ENCODE measurements at places on chromosomes 3 and 15.
A peak's percentile ranks its signal among the peaks of the same experiment; 100 is the strongest.

DNA sequence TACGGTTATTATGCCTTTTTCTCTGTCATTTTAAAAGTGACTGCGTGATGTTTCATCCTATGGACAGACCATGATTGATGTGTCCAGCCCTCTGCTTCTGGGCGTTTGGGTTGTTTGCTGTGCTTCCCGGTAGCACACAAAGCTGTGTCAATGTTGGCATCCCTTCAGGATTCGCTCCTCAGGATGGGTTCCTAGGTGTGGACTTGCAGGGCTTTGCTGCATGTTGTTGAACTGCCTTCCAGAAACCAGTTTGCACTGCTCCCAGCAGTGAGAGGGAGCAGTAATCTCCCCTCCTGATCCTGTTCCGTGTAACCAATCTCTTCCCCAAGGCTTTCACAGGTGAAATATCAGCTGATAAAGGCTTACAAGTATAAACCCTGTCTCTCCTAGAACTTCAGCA lies 787 bp downstream of the TRPM1 start:
- no peak for DNase-seq

DNA sequence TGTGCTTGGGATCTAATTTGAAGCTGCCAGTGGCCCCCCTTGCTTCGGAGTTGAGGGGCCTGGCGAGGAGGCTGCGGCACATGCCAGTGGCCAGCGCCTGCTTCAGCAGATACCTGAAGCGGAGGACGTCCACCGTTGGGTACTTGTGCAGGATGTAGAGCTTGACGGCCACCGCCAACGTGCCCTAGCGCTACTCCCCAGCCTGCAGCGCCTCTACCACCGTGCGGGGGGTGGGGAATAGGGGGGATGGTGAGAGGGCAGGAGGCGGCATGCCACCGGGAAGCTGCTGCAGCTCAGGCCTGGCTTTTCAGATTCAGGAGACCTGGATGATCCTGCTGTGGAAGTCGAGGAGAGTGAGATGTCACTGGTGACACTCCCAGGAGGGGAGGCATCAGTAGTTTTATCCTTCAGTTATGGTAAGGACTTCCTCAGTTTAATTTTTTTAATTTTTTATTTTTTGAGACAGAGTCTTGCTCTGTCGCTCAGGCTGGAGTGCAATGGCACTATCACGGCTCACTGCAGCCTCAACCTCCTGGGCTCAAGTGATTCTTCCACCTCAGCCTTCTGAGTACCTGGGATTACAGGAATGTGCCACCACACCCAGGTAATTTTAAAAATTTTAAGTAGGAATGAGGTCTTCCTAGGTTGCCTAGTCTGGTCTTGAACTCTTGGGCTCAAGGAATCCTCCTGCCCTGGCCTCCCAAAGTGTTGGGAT lies 150.6 kb upstream of the FRMD4B start:
- no peak for DNase-seq

DNA sequence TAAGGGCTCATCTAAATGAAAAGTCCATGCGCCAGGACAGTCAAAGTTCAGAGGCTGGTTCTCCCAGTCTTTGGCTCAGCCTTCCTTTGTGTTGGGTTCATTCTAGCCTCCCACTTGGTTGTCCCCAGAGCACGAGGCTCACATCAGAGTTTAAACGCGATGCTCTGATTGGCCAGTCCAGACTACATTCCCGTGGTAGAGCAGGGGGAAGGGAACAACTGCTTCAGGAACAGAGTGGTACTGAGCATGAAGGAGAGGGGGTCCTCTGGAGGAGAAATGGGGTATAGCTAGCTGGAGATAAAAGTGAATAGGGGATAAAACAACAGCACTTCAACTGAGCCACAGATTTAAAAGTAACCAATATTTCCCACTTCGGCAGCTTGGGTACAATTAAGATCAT lies 32.2 kb downstream of the ANAPC13 start:
- no peak for DNase-seq

DNA sequence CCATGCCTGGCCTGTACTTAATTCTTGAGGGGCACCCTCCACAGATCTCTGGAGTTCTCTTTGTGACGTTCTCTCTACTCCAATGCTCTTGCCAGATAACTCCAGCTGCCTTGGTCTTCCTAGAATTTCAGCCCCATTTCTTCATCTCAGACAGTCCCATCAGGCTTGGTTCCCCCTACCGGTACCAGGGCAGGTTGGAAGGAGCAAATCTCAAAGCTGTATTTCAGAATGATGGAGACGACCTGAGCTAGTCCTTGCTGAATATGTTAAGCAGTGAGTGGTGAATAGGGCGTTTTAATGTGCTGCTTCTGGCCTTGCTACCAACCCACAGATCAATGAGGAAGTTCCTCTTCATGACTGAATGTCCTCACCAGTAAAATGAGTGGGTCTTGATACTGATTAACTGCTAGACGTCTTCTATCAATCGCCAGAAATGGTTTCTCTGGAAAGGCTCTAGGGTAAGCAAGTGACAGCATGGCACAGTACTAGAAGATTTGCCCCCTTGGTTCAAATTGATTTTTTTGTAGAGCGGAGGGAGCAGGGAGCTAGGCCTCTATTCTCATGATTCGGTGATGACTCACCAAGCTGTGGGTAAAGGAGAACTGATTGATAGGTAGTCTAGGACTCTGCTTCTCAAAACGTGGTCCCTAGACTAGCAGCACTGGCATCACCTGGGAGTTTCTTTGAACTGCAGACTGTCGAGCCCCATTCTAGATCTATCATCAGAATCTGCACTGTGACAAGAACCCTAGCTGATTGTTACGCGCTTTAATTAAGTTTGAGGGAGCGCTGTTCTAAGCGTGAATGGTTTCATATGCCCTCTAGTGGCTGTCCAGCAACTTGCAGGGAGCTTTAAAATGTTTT lies 67.8 kb downstream of the UBP1 start:
- DNase-seq: peak; percentile 65

- DNase-seq: no peak
These were observed 828 bp upstream of the VWA5B2 start for GRCh38 chr3:184228376-184229137.

GRCh38 chr3:53650424-53650823 lies 156.0 kb downstream of the CACNA1D start:
- no peak for DNase-seq

DNA sequence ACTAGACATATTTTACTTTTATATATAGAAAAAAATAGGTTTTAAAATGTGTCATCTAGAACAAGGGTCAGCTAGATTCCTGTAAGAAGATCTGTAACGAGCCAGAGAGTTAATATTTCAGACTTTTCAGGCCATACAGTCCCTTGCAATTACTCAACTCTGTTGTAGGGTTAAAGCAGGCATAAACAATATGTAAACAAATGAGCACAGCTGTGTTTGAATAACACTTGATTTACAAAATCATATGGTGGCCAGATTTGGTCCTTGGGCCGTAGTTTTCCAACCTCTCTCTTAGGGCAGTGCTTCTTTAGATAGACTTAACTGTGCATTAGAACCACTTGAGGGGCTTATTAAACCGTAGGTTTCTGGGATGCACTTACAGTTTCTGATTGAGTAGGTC lies 19.6 kb downstream of the LRRC57 start:
- no peak for DNase-seq

GRCh38 chr3:6602329-6602728 lies 258.6 kb upstream of the GRM7 start:
- no peak for DNase-seq
